ENCODE measurements at places on chromosomes 3 and 15.

- no peak for DNase-seq
These were observed 963.4 kb upstream of the CFAP20DC start for GRCh38 chr3:60013241-60013640.

- DNase-seq, result no peak
These were observed 189.6 kb upstream of the MCTP2 start for GRCh38 chr15:94041746-94042145.

GRCh38 chr3:105032541-105032940, 334.2 kb upstream of the ALCAM start:
- DNase-seq, result no peak

DNA sequence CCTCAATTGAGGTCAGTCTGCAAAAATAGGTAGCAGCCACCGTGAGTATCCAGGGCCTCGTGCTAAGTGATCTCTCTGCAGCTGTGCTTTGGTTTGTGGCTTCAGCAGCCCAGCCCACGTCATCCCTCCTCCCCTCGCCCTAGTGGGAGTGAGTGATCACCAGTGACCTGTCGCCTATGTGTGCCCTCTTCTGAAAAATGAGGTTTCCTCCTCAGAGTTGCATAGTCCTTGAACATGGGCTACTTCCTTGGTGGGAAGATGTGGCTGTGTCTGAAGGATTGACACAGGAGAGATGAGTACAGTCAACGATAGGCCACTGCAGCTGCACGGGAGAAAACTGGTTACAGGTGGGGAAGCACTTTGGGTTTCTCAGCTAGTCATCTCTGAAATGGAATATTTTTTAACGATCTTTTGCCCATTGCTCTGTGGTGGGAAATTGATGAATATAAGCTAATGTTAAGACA, 144.8 kb upstream of the BHLHE40 start:
- peak; percentile 74 for DNase-seq

- DNase-seq, result no peak
These were observed 445.9 kb upstream of the ZNF717 start for GRCh38 chr3:76231258-76231657.

- DNase-seq, result no peak
These were observed 12.3 kb upstream of the MB21D2 start for GRCh38 chr3:192929755-192930547.

- no peak for DNase-seq
These were observed 427.1 kb downstream of the SHQ1 start for GRCh38 chr3:72421126-72421525.

DNA sequence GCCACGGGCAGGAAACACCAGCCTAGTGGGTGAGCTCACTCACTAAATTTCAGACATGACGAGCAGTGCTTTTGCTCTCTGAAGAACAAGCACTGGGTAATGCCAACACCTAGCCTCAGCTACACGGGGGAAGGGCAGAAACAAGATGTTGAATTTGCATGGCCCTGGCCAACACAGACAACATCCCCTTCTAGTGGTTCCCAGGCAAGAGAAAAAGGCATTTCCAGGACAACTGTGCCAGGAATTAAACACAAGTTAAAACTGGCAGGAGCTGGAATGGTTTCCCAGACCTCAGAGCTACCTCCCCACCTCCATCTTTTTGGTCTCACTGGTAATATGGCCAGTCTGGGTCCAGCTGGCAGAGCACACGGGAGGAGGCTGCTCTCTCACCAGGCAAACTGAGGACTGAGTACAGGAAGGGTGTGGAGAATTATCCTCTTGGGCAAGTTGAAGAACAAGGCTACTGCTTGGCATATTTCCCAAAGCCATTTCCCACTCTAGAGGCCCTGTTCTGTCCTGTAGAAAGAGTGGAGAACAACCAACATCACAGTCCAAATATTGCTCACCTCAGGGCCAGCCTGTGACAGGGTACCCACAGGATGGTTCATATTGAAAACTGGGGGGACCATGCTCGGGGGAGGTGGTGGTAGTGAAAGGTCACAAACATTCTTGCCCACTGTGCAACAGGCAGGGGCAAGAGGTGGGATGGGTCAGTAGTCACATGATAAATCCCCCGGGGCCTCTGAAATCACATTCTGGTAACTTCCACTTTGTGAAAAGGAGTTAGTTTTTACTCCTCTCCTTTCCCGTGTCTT, 26.5 kb downstream of the TSPAN3 start:
- no peak for DNase-seq

- DNase-seq, result no peak
These were observed 66.1 kb upstream of the NPHP3 start for GRCh38 chr3:132788301-132788671.

- DNase-seq, result no peak
These were observed 427.4 kb downstream of the FGF12 start for GRCh38 chr3:192299921-192300320.

DNA sequence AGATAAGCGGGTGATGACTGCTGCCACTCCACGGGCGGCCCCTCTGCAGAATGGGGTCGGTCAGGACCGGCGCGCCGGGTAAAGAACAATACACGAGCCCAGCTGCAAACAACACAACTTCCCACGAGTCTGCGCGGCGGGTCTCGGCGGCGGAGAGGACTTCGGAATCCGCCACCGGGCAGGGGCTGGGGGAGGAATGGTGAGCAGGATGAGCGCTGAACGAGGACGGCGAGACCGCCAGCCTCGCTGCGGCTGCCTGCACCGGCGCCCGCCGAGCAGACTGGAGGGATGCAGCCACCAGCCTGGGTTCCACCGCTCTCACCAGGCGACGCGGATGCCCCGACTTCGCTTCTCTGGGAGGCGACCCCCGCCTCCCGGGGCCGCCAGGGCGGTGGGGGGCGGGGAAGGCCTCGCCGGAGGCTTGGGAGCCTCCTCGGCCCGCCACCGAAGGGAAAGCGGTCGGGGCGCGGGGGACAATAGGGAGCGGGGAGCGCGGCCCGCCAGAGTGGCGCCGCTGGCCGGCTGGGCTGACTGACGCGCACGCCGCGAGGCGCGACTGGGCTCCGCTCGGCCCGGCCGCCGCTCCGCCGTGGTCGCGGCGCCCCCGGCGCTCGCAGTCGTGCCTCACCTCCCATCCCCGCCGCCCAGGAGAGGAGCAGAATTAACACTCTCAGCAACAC, 515 bp downstream of the ADAM10 start:
- peak; percentile 25 for DNase-seq

- no peak for DNase-seq
These were observed 164.5 kb downstream of the VGLL4 start for GRCh38 chr3:11479221-11479620.

All from CD4-positive, alpha-beta T cell treated with Interleukin-6 at 100 ng/mL for 8 hours (primary cell).